A549 treated with RU486 at 1 μM for 4 hours (cell line): ENCODE measurements at places on chromosomes 1 and 21. TPM values are rescaled to one million over a fixed set of nuclear protein-coding genes. Genes with fewer than 3 reads are reported as not detected.

Gene KIFAP3
- total RNA-seq: 7.0 to 13.3 TPM (median 12.2 TPM) in 5 replicates

Gene FUCA1
- total RNA-seq: 6.7 to 11.3 TPM (median 9.7 TPM) in 5 replicates

Gene KLHDC7A
- 1.1 to 1.6 TPM (median 1.3 TPM) in 5 replicates for total RNA-seq

Gene PLA2G2C
- not detected in 5 replicates for total RNA-seq

Gene TMEM61
- total RNA-seq: 0.35 to 0.42 TPM (median 0.38 TPM) in 4 of 5 replicates, not detected in the other

Gene CTBS
- 3.0 to 6.9 TPM (median 5.9 TPM) in 5 replicates for total RNA-seq

Gene FAM167B
- 0.29 to 0.57 TPM (median 0.48 TPM) in 4 of 5 replicates, not detected in the other for total RNA-seq

Gene CLDN17
- total RNA-seq: not detected in 5 replicates

Gene CHODL
- not detected in 5 replicates for total RNA-seq

Gene TRIM17
- total RNA-seq: not detected in 5 replicates

Gene COL6A2
- total RNA-seq: 13.4 to 17.7 TPM (median 15.2 TPM) in 5 replicates

Gene PPFIA4
- total RNA-seq: 0.19 to 0.67 TPM (median 0.51 TPM) in 5 replicates

Gene CDKN2C
- total RNA-seq: 10.4 to 12.7 TPM (median 11.7 TPM) in 5 replicates
